Epithelial cell of esophagus (primary cell): ENCODE measurements at places on chromosomes 4 and X.
A peak's percentile ranks its signal among the peaks of the same experiment; 100 is the strongest.

GRCh38 chr4:152290366-152290921 lies 245.4 kb downstream of the FBXW7 start:
- peak; percentile 66 for DNase-seq

DNA sequence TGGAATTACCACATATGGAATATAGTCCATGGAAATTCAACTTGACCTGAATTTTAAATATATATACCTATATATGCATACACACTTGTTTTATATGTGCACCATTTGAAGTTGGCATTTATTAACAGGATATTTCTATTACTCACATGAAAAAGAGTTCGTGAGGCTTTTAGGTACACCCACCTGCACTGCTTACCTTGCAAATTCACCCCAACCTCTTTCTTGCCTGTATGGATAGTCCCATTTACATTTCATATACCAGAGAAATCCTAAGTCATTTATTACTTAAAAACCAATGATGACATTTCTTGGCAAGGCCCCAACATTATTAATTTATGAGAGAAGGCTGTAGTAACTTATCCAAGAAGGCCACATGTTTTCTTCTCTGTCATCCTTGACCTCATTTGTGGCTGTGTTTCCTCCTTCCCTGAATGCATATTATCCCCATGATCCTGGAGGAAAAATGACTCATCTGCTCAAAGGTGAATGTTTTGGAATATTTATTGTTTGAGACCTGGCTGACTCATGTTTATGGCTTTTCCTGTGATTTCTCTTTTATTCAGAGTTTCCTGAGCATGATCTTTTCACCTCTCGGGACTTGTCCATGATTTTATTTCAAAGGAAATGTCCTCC lies 62.2 kb upstream of the FAM241A start:
- peak; percentile 94 for DNase-seq

DNA sequence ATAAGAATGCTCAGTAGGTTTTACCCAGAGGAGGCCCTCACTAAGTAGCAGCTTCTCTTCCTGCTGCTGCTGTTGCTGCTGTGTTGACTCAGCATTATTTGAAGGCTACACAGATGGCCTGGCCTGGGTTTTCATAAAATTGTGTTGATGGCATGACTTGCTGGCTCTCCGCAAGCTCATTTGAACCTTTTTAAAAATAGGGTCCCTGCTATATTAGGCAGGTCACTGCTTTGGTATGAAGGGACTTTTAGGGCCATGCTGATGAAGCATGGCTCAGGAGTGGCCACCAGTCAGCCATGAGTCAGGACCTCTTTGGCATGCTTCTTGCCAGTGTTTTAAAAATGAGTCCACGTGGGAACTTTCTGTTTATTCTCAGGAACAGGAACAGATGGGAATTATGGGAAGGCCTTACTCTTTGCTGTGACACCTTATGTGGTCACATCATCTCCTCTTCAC lies 128.7 kb downstream of the MID1IP1 start:
- peak; percentile 60 for DNase-seq

DNA sequence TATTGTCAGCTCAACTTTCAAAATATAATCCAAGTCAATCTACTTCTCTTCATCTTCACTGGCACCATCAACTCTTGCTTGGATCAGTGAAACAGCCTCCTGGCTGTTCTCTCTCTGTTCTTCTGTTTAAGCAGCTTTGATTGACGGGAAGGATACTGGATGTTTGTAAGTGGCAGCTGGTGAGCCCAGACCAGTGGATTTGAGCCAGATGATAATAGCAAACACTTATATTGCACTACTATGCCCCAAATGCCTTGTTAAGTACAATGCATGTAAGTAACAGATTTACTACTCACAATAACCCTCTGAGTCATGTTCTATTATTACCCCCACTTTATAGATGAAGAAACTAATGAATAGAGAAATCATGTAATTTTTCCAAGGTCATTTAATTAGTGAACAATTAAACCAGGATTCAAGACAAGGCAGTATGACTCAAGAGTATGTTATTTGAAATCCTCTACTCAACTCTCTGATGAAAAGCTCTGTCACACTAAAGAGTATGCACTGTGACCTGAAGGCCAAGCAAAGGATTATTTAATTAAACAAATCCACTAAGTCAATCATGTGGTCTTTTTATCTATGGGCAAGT lies 44.8 kb downstream of the SPANXN3 start:
- no peak for DNase-seq

- DNase-seq = peak; percentile 2
Measured at GRCh38 chrX:134801267-134801666, 143.0 kb upstream of the PLAC1 start.

GRCh38 chr4:111997785-111998184 lies 147.5 kb upstream of the FAM241A start:
- no peak for DNase-seq

- DNase-seq = peak; percentile 59
Measured at GRCh38 chr4:97507587-97508245, 635.6 kb downstream of the STPG2 start.

DNA sequence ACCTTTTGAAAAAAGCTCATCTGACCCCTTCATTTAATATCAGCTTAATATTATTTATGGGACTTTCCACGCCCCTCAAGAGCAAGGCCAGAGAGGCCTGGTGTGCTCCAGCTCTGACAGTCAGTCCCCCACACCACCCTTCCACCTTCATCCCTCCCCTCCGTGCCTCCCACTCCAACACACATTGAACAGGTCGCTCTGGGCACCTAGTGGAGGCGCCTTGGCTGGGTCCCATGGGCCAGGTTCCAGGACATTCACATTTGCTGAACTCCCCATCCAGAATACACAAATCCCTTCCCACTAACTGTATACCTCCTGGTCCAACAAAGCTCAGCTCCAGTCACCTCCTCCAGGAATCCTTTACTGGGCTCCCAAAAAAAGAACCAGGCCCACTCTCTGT lies 137.5 kb downstream of the BCOR start:
- no peak for DNase-seq

- no peak for DNase-seq
Measured at GRCh38 chr4:63049726-63050125, 1359.5 kb downstream of the TECRL start.

- DNase-seq = no peak
Measured at GRCh38 chrX:40628506-40628905, 5.3 kb downstream of the MPC1L start.

GRCh38 chr4:7955393-7955792 lies 15.7 kb upstream of the AFAP1 start:
- DNase-seq = no peak

DNA sequence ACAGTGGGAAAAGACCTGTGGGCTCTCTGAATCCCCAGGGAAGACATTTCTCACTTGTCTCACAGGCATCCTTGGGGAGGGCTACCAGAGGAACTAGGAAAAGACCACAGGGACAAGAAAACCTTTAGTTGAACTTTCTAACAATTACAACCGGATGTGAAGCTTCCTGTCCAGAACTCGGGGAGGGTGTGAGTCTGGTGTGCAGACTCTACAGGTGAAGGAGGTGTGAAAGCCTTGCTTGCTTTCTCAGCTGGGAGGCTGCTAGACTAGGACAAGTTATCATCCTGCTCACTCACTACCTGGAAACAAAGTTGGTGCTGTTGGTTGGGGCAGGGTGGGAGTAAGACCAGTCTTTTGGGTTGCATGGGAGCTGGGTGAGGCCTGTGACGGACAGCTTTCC lies 158.5 kb upstream of the PBDC1 start:
- DNase-seq = no peak

- no peak for DNase-seq
Measured at GRCh38 chrX:22603060-22603459, 330.3 kb downstream of the CBLL2 start.
